ENCODE measurements at places on chromosomes 2 and 18.

GRCh38 chr2:63735263-63735662 is 106.4 kb upstream of the UGP2 start:
- DNase-seq: no peak

DNA sequence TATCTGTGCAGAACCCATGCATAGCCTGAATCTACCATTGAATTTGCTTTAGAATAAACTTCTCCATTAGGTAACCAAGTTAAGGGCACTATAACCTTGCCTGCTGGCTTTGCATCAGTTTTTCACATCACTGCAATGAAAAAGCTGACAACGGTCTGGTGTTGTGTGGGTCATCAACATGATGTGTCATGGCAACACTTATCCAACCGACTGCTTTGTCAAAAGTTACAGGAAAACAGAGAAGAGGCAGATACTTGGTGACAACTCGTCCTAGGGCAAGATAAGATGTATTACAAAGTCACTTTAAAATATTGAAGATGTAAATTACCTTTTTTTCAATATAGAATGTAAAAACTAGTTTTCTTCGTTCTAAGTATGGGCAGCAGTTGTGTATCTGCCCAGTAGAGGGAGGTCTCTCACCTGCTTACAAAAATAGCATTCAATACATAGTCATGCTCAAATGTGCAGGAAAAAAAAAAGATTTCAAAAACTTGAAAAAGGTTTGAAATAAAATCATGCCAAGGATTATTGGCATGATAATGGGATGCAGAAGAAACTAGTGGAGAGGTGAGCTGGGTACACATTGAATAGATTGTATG is 96.3 kb downstream of the EVA1A start:
- no peak for DNase-seq

DNA sequence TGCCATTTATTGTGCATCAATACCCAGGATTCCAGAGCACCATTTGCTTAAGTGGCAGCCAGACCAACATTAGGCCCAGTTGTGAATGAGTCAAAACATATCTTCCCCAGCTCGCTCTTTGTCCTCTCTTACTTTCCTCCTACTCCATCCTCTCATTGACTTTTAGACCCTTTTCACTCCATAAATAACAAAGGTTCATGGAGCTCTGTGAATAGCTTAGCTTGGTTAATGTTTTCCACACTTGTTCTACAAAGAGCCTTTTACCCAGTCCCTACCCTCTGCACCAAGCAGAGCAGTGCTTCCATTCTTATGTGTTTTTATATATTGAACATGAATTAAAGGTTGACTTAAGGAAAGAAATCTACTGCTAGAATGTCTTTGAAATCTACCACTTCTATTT is 625.8 kb upstream of the FANCL start:
- no peak for DNase-seq

- no peak for DNase-seq
Observed at GRCh38 chr2:118970396-118971135, 28.6 kb downstream of the MARCO start.

DNA sequence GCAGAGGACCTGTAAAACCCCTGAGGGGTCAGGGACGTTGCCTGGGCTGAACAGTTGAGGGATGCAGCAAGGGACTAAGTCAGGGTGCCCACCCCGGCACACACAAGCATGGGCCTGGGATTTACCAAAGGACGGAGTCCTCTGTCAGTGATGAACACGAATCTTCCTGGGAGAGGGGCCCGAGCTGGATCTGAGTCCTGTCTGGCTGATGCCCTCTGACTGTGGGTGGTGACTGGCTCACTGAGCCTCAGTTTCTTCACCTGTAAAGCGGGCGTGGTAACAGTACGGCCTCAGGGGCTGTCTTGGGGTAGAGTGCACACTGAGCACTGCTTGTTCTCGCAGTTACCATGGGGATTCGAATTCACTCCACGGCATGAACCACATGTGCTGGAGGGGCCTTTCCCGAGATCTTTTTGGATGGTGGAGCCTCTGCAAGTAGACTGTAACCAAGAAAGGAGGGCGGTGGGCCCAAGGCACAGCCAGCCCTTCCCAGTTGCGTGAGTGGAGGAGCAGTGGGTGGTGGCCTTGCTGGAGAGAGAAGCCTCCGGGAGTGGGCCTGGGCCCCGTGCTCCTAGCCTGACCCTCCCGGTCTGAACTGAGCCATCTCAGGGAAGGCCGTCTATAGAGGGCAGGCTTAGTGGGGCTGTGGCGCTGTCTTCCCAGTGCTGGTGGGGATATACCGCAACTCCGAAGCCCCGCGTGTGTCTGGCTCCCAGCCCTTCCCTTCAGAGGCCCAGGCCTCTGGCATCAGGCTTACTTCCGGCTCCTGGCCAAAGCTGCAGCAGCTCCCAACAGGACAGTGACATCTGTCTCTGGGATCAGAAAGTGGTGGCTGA is 130.8 kb upstream of the HS6ST1 start:
- no peak for DNase-seq

- no peak for DNase-seq
Observed at GRCh38 chr2:207144173-207144785, 21.5 kb downstream of the KLF7 start.

- DNase-seq: no peak
Observed at GRCh38 chr18:4208366-4208765, 246.7 kb downstream of the DLGAP1 start.

DNA sequence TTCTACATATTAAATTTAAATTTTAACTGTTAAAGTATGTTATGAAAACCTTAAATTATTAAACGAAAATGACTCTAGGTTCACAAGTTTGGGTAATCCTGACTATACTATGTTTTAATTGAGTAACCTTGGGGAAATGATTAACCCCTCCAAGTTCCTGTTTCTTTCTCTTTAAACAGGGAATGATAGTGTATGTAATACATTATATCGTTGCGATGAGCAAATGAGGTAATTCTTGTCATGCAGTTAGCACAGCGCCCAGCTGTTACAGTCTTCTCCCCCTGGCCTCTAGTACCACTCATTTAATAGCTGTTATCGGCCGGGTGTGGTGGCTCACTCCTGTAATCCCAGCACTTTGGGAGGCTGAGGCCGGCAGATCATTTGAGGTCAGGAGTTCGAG is 80.4 kb downstream of the MTA3 start:
- DNase-seq: no peak

DNA sequence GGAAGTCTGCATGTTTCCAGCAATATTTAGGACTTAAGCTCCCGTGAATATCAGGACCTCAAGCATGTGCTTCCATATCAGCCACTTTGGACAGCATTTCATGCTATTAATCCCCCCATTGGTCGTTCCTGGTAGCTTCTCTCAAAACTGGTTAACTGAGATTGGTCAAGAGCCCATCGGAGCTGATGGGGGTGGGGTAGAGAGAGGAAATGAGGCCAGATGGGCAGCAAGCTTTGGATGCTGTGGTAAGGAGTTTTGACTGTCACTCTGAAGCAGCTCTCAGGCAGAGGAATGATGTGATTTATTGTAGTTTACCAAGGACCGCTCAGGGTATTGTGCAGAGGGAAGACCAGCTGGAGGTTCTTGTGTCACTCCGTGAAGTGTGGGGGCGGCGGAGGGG is 81.8 kb downstream of the FAM168B start:
- DNase-seq: no peak

- no peak for DNase-seq
Observed at GRCh38 chr2:216066230-216066629, 15.4 kb downstream of the PECR start.

GRCh38 chr2:127165539-127165935 is 54.6 kb downstream of the CYP27C1 start:
- DNase-seq: no peak

GRCh38 chr2:160557903-160558302 is 64.3 kb upstream of the RBMS1 start:
- no peak for DNase-seq

DNA sequence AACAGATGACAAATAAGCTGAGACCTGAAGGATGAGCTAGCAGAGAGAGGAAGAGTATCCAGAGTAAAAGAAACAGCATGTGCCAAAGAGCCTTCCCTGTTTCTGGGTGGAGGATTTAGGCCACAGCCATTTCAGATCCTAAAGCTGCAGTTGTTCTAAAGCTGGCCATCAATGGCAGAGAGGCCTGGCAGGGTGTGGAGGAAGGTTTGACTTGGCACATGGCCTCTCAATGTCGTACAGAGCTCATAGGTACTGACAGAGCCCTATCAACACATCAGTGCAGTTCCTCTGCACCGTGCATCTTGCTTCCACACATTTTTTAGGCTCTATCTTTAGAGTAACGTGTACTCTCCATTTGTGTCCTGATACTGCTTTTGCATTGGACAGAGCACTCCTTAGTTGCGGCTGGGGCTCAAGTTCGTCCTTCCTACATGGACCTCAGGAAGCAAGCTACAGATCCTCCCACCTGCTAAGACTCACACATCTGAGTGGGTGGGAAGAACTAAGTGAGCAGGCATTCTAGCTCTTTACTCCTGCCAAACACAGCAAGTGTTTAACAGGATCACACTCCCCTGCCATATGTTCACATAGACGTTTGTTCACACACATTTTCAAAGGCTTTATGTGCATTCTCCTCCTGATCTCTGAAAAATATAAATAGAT is 3.0 kb upstream of the CHMP3 start:
- no peak for DNase-seq

- DNase-seq: no peak
Observed at GRCh38 chr2:64650722-64651338, 2.9 kb downstream of the SERTAD2 start.

GRCh38 chr2:149125031-149125725 is 86.7 kb downstream of the LYPD6B start:
- DNase-seq: no peak

- no peak for DNase-seq
Observed at GRCh38 chr2:205892251-205892655, 193.7 kb downstream of the INO80D start.

GRCh38 chr2:72923833-72924352 is 6.6 kb downstream of the EMX1 start:
- no peak for DNase-seq

DNA sequence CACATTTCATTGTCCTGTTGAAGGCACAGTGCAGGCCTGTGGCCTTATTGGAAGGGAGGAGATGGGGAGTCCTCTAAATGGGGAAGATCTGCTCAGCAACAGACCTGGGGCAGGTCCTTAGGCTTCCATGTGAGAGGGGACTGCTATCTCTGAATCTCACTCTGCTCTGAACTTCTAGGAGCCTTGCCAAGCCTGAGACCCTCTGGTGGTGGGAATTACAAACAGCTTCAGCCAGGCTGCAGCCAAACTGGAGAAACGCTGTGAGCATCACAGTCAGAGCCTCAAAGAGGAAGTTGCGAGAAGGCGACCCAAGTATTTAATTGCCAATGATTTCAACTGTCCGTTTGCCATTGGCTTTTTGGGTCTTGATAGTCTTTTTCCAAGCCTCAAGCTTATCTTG is 66.8 kb upstream of the MC2R start:
- DNase-seq: no peak

DNA sequence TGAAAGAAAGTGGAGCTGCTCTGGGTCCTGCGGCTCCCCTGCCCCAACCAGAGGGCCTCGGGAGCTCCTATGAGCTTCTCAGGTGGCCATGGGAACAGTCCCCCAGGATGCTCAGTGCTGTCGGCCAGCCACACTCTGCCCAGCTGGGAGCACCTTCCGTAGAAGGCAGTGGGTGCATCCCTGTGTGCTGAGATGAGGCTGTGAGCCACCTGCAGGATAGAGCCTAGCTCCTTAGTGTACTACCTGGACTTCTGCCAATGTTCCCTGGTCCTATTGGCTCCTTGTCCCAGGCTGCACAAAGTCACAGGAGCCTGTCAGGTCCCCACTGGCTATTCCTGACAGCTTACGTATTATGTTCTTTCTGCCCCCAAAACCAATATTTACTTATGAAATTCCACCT is 16.1 kb downstream of the PRELID3A start:
- DNase-seq: no peak

GRCh38 chr18:46067438-46068007 is 4.5 kb downstream of the PSTPIP2 start:
- no peak for DNase-seq

DNA sequence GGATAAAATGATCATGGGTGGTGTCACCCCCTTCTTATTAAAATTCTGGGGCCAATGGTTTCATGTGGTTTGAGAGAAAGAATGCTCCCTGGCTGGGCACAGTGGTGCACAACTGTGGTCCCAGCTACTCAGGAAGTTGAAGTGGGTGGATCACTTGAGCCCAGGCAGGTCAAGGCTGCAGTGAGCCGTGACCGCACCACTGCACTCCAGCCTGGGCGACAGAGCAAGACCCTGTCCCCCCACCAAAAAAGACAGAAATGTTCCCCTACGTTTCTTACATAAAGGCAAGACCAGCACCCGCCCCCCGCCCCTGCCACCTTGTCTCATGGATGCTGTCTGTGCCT is 53.0 kb upstream of the ID2 start:
- DNase-seq: no peak
